NCI-H460 (cell line): ENCODE measurements at places on chromosomes 16 and 17. TPM values are rescaled to one million over a fixed set of nuclear protein-coding genes. Genes with fewer than 3 reads are reported as not detected.

ETV4 gene
- 210 and 229 TPM in 2 replicates for total RNA-seq

IL34 gene
- not detected in 2 replicates for total RNA-seq

KRTAP2-2 gene
- total RNA-seq: not detected in 2 replicates

PDILT gene
- not detected in 2 replicates for total RNA-seq

DNA sequence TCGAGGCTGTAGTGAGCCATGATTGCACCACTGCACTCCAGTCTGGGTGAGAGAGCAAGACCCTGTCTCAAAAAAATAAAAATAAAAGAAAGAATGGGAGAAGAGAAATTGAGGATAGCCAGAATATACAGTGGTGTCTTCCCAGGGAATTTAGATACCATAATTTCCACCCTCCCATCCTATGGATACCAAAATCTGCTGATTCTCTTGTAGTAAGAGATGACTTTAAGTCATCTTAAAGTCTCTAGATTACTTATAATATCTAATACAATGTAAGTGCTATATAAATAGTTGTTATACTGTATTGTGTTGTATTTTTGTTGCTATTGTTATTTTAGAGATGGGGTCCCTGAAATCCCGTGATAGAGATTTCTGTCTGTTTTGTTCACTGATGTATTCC is 1.5 kb upstream of the ERAL1 start:
- no peak for DNase-seq

DNA sequence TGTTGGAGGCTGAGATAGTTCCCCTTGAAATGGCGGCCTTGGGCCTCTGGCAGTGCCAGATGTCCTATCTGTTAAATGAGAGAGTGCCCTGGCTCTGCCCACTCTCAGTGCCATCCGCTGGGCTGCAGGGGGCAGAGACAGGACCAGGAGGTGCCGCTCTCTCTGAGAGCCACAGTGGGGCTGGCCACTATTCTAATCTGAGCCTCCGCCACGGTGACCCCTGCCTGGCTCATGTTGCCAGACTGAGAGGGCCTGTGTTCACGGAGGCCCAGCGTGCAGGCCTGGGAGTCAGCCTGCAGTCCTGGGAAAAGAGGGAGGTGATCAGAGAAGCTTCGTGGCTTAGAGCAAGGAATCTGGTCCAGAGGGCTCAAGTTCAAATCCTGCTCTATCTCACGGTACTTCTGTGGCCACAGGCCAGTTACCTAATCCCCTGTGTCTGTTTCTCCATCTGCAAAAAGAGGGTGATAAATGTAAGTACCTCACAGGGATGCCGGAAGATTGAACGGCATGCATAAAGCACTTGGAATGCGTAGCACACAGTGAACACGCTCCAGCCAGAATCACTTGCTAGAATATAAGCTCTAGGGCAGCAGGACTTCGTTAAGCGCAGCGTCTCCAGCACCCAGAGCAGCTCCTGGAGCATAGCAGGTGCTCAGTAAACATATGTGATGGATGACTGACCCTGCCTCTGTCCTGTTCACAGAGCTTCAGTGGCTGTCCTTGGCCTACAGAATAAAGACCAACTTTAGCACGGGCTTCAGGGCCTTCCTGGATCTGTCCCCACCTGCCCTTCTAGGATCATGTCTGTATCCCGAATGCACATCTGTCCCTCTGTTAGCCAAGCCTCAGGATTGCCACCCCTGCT is 6.3 kb downstream of the ATP2A3 start:
- no peak for DNase-seq

- peak; percentile 75 for DNase-seq
Observed at GRCh38 chr16:10729104-10730048, 14.3 kb upstream of the NUBP1 start.

GRCh38 chr16:86016201-86016965 is 117.4 kb downstream of the IRF8 start:
- peak; percentile 34 for DNase-seq
